ENCODE measurements at places on chromosomes 5 and 9. TPM values are rescaled to one million over a fixed set of nuclear protein-coding genes. Genes with fewer than 3 reads are reported as not detected.

- no peak for DNase-seq
These were observed 53.5 kb downstream of the NEK6 start for GRCh38 chr9:124311283-124311682.

DNA sequence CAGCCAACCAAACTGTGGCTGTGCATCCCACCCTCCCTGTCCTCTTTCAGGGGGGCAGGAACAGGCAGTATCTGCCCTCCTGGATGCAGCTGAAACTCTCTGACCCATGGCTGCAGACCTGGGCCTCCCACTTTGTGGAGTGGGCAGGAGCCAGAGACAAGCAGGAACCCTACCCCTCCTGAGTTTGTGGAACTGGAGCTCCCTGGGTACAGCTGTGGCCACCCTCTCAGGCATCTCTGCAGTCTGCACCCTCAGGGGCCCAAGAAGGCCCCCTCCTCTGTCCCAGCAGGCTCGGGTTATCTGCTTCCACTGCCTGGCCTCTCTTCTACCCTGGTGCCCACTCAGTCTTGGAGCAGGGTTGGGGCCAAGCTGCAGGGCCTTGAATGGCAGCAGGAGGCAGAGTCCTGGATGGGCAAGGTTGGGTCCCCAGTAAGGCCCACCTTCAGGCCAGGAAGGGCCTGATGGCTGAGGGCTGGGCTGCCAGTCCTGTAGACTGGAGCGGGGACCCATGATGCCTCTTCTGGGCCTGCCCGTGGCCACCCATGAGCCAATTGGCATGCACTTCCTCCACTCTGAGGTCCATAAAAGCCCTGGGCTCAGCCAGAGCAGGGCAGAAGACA, 619.9 kb downstream of the KIF4B start:
- no peak for DNase-seq

- no peak for DNase-seq
These were observed 25.9 kb downstream of the NKD2 start for GRCh38 chr5:1034421-1034905.

The GNA14 gene
- 0.09 TPM for polyA plus RNA-seq

The KCNIP1 gene
- polyA plus RNA-seq = not detected

The CKMT2 gene
- not detected for polyA plus RNA-seq

Data from GM23248 (cell line).